Tibial nerve (tissue), 4 donors: ENCODE measurements at places on chromosomes 5 and 9. TPM values are rescaled to one million over a fixed set of nuclear protein-coding genes. Genes with fewer than 3 reads are reported as not detected.

DNA sequence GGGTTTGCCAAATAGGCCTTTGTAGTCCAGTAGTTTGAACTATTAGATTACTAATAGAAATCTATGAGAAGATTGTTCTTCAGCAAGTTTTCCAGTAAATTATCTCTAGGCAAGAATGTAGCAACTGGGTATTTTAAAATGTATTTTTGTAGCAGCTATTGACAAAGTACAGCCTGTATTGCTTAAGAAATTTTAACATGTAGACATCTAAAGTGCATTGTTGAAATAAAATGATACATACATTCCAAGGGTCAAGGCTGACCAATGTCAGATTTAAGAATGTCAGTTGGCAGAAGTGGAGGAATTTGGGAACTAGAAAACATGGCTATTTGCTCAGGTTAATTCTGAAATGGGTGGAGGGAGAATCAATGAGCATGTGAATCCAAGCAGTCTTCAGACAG lies 57.5 kb upstream of the ZSWIM6 start:
- no peaks in the 10 kb centered on the region for H3K4me1 ChIP-seq
- H3K4me3 ChIP-seq, result no peak overlapping the region
- H3K36me3 ChIP-seq, result no peaks in the 10 kb centered on the region
- no peak for DNase-seq
- H3K27me3 ChIP-seq, result no peaks in the 10 kb centered on the region

GRCh38 chr5:67200809-67201562 lies 4.4 kb upstream of the CD180 start:
- no peaks in the 10 kb centered on the region for H3K27me3 ChIP-seq
- no peaks in the 10 kb centered on the region for H3K36me3 ChIP-seq
- no peak for DNase-seq
- H3K4me3 ChIP-seq, result no peak overlapping the region

DNA sequence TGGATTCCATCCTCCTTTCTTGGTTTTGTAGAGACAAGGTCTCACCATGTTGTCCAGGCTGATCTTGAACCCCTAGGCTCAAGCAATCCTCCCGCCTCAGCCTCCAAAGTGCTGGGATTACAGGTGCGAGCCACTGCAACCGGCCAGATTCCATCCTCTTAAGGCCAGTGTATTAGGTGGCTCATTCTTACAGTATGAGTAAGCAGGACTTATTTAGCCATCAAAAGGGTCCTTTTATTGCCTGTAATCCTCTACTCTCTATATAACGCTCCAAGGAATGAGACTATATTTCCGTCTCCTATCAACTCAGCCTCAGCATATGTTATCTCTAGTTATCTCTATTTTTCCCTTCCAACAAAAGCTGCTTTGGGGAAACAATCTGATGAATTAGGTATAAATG lies 3.0 kb upstream of the ERBIN start:
- no peak overlapping the region for H3K27ac ChIP-seq
- DNase-seq, result no peak
- no peaks in the 10 kb centered on the region for H3K36me3 ChIP-seq
- H3K27me3 ChIP-seq, result no peaks in the 10 kb centered on the region
- H3K4me3 ChIP-seq, result no peak overlapping the region

GRCh38 chr9:99114846-99115500 lies 10.1 kb downstream of the TGFBR1 start:
- no peak overlapping the region for H3K4me3 ChIP-seq
- DNase-seq, result no peak
- H3K27ac ChIP-seq, result peak overlapping the region; percentile 17
- H3K4me1 ChIP-seq, result peaks cover 29% of the 10 kb centered on the region
- H3K36me3 ChIP-seq, result no peaks in the 10 kb centered on the region
- H3K27me3 ChIP-seq, result no peaks in the 10 kb centered on the region

DNA sequence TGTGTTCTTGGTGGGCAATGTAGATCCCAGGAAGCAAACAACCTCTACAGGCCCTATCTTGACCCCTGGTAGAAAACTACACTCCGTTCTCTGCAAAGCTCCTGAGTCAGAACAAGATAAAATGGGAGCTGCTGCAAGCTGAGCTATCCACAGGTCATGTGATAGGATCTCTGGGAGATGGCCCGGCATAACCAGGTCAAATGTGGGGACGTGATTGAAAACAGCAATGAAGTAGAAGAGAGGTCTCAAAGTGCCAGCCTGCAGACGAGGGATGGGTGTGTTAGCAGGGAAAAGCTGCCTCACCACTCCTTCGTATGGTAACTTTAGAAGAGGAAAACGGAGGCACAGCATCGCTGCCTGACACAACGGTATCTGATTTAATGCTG lies 25.0 kb downstream of the NRG2 start:
- H3K4me1 ChIP-seq, result no peaks in the 10 kb centered on the region
- no peaks in the 10 kb centered on the region for H3K36me3 ChIP-seq
- no peak overlapping the region for H3K27ac ChIP-seq
- DNase-seq, result no peak

DNA sequence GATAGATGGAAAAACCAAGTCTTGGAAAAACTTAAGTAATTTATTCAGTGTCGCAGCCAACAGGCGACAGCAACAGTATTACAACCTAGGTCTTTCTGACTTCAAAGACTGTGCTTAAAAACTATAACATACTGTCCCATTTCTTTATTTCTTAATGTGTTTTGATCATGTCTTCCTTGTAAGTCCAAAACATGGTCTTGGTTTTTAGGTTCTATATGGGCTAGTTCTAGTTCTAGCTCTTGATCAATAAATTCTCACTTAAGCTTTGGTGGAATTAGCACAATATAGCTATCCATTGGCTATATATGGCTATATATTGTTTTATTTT lies 69.9 kb downstream of the IQGAP2 start:
- no peaks in the 10 kb centered on the region for H3K4me1 ChIP-seq
- H3K27me3 ChIP-seq, result no peaks in the 10 kb centered on the region
- no peak for DNase-seq
- no peak overlapping the region for H3K27ac ChIP-seq
- no peaks in the 10 kb centered on the region for H3K36me3 ChIP-seq

DNA sequence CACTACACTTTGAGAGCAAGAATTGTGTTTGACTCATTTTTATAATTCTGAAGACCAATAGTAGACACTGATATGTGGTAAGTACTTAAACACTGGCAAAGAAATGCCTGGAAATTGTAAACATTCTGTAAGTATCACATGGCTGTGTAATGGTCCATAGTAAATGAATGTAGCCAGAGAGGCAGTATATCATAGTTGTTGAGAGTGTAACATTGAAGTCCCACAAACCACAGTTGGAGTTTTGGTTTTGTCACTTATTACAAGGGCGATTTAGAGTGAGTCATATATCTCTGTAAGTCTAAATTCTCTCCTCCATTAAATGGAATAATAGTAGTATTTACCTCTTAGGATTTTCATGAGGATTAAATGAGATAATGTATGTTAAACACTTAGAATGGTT lies 181.1 kb upstream of the MEF2C start:
- DNase-seq, result no peak
- H3K36me3 ChIP-seq, result no peaks in the 10 kb centered on the region
- no peak overlapping the region for H3K4me3 ChIP-seq
- no peak overlapping the region for H3K27ac ChIP-seq

DNA sequence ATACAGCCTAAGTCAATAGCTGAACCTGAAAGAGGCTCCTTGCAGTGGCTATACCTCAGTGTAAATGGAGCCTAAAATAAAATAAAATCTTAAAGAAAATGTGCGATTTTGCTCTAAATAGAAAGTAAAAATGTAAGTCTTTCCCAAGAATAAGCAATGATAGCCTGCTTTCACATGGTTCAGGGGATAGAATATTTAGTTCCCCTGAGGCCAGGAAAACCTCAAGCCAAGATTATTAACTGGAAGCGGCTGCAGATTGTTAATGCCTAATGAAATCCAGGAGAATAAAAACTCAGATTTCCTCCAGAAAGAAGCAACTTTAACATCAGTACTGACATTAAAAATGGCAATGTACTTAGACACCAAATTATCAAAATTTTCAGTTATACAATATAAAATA lies 463.7 kb downstream of the CYLC2 start:
- no peak overlapping the region for H3K4me3 ChIP-seq
- no peaks in the 10 kb centered on the region for H3K27me3 ChIP-seq
- DNase-seq, result no peak
- no peaks in the 10 kb centered on the region for H3K36me3 ChIP-seq
- H3K27ac ChIP-seq, result no peak overlapping the region
- H3K4me1 ChIP-seq, result no peaks in the 10 kb centered on the region

GRCh38 chr5:170126626-170127025 lies 20.9 kb downstream of the FOXI1 start:
- no peak for DNase-seq
- H3K27me3 ChIP-seq, result no peaks in the 10 kb centered on the region
- no peak overlapping the region for H3K4me3 ChIP-seq
- H3K27ac ChIP-seq, result no peak overlapping the region

GRCh38 chr5:171848006-171848405 lies 62.4 kb downstream of the SMIM23 start:
- H3K4me1 ChIP-seq, result no peaks in the 10 kb centered on the region
- H3K4me3 ChIP-seq, result no peak overlapping the region
- no peak for DNase-seq
- H3K27ac ChIP-seq, result no peak overlapping the region
- H3K36me3 ChIP-seq, result no peaks in the 10 kb centered on the region

The PSMB7 gene
- 74.7 TPM for total RNA-seq

The HRH2 gene
- 4.3 TPM for total RNA-seq

The PCDHA2 gene
- total RNA-seq, result not detected

The HTR4 gene
- 0.21 TPM for total RNA-seq

The ADAM19 gene
- 7.2 TPM for total RNA-seq

The ANKRD31 gene
- 0.30 TPM for total RNA-seq
